ENCODE measurements at places on chromosomes 6 and 20.

DNA sequence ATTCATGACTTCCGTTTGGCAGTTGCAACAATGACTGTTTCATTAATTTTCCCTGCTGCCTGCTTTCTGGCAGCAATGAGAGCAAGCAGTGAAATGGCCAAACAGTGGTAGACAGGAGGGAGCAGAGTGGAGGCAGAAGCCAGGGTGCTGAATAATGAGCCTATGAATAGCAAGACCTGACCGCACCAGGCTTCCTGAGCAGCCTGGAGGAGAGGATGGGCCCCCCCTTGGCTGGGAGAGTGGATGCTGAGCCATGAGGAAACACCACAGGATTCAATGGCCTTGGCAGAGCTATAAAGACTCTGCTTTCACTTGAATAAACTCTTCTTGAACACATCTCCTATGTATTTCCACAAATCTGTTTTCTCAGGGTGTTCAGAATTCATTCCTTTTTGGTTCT lies 68.1 kb upstream of the SNRPB2 start:
- DNase-seq, result no peak

- no peak for DNase-seq
Measured at GRCh38 chr20:49607568-49607967, 39.6 kb upstream of the PTGIS start.

- peak; percentile 48 for DNase-seq
Measured at GRCh38 chr20:34069341-34070078, 42.5 kb downstream of the EIF2S2 start.

- DNase-seq, result no peak
Measured at GRCh38 chr6:156957931-156958547, 180.9 kb downstream of the ARID1B start.

- DNase-seq, result no peak
Measured at GRCh38 chr6:37576336-37576737, 76.6 kb upstream of the CCDC167 start.

DNA sequence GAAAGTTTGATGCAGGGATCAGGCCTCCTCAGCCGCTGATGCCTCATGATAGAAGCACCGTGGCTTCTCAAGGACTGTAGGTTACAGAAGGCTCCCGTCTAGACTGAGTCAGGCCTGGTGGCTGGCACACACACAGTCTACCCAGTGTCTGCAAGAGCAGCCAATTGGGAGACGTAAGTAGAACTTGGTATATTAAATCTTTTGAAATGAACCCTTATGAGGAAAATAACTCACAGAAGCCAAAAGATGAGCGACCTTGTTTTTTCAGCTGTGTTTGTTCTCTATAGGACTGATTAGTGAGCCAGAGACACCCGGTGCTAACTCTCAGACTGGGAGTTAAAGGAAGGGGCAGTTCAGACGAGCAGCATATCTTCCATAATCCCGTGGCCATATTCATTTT lies 5.9 kb upstream of the PDE10A start:
- no peak for DNase-seq

- no peak for DNase-seq
Measured at GRCh38 chr20:41052742-41053419, 24.3 kb downstream of the TOP1 start.

DNA sequence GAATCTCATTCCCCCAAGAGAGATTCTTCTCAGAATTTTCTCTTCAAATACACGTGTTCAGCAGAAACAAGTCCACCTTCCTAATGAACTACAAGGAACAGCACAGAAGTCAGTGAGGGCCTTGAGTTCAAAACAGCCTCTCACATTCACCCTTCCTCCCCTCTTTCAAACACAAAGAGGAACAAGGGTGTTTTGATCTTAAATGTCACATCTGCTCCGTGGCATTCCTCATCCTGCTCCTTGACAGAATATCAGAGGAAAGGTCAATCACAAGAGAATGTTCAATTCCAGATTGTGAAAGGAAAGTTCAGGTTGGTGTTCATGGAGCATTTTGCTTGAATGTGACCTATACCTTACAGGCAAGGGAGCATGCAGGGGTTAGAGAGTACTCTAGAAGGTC lies 35.6 kb upstream of the FAM210B start:
- DNase-seq, result no peak

DNA sequence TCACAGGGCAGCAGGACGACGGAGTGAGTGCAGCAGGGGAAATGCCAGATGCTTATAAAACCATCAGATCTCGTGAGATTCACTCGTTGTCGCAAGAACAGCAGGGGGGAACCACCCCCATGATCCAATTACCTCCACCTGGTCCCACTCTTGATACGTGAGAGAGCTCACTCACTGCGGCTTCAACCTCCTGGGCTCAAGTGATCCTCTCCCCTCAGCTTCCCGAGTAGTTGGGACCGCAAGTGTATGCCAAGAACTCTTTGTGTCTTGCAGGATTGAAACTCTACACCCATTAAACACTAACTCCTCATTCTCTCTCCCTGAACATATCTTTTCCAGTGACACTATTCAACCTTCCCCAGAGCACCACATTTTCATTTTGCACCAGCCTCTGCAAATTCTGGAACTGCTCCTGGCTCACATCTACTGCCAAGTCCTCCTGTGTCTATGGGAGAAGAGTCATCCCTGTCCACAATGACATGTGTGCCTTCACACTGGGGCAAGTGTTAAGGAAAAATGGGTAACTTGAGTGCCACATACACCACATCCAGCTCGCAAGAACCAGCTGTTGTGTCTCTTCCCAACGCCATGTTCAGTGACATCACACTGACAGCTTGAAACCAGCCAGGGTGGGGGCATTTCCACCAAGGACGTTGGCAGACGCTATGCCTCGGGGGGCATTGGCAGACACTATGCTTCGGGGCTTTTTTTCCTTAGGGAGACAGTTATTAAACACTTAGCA lies 14.7 kb upstream of the TAF4 start:
- no peak for DNase-seq

DNA sequence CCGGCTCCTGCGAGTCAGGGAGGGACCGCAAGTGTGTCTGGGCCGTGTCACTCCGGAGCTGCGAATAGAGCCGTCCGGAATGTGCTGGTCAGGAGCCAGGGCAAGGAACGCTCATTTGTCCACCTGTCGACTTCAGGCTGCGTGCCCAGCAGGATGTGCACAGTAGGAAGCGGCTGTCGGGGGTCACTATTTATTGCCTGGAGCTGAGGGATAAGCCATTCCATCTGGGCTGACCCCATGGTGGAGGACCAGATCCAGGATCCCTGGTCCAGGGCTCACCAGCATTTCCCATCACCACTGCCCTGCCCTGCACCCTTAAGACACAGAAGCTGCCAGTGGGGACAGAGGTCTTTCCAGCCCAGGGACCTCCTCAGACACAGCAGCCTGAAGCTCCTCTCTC lies 14.7 kb downstream of the NTSR1 start:
- DNase-seq, result no peak

- no peak for DNase-seq
Measured at GRCh38 chr6:155075930-155076695, 81.0 kb downstream of the TIAM2 start.

DNA sequence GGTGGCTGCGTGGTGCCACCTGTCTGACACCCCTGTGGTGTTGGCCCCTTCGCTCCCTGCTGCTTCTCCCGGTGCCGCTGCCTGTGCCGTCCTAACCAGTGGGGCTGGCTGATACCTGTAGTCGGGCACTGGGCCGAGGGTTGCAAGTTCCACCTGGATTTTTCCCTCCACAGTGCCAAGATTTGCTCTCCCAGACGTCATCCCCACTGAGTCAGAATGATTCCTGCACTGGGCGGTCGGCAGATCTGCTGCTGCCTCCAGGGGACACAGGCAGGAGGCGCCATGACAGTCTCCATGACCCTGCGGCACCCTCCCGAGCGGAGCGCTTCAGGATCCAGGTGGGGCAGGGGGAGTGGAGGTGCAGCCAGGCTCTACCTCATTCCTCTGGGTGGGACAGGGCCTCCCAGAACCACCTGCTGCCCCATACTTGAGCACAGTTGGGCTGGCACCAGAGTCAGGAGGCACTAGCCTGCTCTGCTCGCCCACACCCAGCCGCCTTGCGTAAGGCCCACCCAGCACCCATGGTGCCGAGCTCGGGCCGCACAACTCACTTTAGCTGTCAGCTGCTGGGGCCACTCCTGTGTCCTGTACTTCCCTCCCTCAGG lies 60.2 kb downstream of the TCP11 start:
- DNase-seq, result no peak

DNA sequence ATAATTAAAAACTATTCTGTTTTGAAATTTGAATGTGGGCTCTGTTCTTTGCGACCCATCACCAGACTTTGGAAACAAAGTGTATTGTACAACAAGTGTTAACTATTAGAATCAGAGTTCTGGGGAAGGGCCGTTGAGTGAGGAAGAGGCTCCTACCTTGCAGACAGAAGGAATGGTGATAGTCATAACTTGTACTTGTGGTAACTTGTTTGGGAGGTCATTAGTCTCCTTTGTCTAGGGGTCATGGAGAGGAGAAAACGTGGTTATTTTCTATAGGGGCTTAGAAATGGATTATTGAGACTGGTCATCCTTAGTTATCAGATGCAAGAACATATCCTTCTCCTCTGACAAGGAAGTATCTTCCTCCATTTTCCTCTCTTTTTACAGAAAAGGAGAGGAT lies 174.8 kb downstream of the BMP2 start:
- no peak for DNase-seq

Measured in AML-193 (cell line).